ENCODE measurements at places on chromosomes 2 and 18. TPM values are rescaled to one million over a fixed set of nuclear protein-coding genes. Genes with fewer than 3 reads are reported as not detected.

GRCh38 chr18:12518326-12518725 is 110.6 kb downstream of the PRELID3A start:
- no peak for DNase-seq
- no peak overlapping the region for H3K4me3 ChIP-seq
- no peak overlapping the region for H3K27ac ChIP-seq
- H3K36me3 ChIP-seq: no peaks in the 10 kb centered on the region

- H3K36me3 ChIP-seq: no peaks in the 10 kb centered on the region
- peaks cover 62% of the 10 kb centered on the region for H3K4me1 ChIP-seq
- no peak for DNase-seq
- no peaks in the 10 kb centered on the region for H3K27me3 ChIP-seq
- H3K4me3 ChIP-seq: no peak overlapping the region
These were observed 117.3 kb downstream of the CDC42EP3 start for GRCh38 chr2:37554155-37554510.

GRCh38 chr2:73593680-73594079 is 48.5 kb downstream of the NAT8 start:
- H3K4me3 ChIP-seq: no peak overlapping the region
- H3K4me1 ChIP-seq: no peaks in the 10 kb centered on the region
- H3K36me3 ChIP-seq: no peaks in the 10 kb centered on the region
- no peaks in the 10 kb centered on the region for H3K27me3 ChIP-seq
- H3K27ac ChIP-seq: no peak overlapping the region

- H3K4me1 ChIP-seq: peaks cover 37% of the 10 kb centered on the region
- peak overlapping the region; percentile 69 for H3K27ac ChIP-seq
- no peaks in the 10 kb centered on the region for H3K27me3 ChIP-seq
These were observed 530.3 kb upstream of the MEX3C start for GRCh38 chr18:51727780-51728179.

- no peak for DNase-seq
- no peak overlapping the region for H3K4me3 ChIP-seq
- no peak overlapping the region for H3K27ac ChIP-seq
- no peaks in the 10 kb centered on the region for H3K36me3 ChIP-seq
- H3K27me3 ChIP-seq: no peaks in the 10 kb centered on the region
- H3K4me1 ChIP-seq: no peaks in the 10 kb centered on the region
These were observed 906.7 kb downstream of the NRXN1 start for GRCh38 chr2:50125246-50125645.

GRCh38 chr2:131425231-131425941 is 50.5 kb upstream of the TUBA3D start:
- H3K4me3 ChIP-seq: no peak overlapping the region
- no peaks in the 10 kb centered on the region for H3K36me3 ChIP-seq
- no peaks in the 10 kb centered on the region for H3K4me1 ChIP-seq
- peaks cover 7% of the 10 kb centered on the region for H3K27me3 ChIP-seq
- H3K27ac ChIP-seq: no peak overlapping the region

DNA sequence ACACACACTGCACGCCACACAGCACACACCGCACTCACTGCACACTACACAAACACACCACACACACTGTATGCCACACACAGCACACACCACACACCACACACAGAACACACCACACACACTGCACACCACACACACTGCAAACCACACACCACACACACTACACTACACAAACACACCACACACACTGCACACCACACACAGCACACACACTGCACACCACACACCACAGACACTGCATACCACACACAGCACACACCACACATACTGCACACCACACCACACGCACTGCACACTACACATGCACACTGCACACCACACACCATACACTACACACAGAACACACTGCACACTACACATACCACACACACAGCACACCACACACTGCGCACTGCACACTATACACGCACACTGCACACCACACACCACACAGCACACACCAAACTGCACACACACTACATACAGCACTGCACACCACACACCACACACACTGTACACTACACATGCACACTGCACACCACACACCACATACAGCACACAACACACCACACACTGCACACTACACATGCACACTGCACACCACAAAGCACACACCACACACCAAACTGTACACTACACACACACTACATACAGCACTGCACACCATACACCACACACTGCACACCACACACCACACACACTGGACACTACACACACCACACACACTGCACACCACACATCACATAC is 59.6 kb downstream of the ASB1 start:
- H3K4me3 ChIP-seq: no peak overlapping the region
- H3K36me3 ChIP-seq: no peaks in the 10 kb centered on the region
- no peaks in the 10 kb centered on the region for H3K27me3 ChIP-seq
- DNase-seq: no peak
- H3K4me1 ChIP-seq: no peaks in the 10 kb centered on the region

DNA sequence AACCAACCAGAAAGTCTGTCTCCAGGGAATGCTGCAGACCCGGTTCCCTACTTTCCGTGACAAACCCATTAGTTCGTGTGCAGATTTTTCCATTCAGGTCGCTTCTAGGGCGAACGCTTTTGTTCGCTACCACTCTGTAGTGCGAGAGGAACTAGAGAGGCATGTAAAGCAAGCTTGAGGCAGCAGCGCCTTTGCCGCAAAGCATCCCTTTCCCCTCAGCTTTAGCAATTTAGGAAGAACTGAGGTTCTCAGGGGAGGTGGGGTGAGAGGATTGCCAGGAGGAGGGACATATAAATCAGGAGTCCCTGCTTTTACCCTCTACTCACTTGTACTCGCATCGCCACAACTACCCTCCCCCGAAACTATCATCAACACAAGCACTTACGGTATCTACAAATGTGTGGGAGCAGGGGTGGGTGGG is 748 bp upstream of the ZNF804A start:
- peak overlapping the region; percentile 53 for H3K4me3 ChIP-seq

DNA sequence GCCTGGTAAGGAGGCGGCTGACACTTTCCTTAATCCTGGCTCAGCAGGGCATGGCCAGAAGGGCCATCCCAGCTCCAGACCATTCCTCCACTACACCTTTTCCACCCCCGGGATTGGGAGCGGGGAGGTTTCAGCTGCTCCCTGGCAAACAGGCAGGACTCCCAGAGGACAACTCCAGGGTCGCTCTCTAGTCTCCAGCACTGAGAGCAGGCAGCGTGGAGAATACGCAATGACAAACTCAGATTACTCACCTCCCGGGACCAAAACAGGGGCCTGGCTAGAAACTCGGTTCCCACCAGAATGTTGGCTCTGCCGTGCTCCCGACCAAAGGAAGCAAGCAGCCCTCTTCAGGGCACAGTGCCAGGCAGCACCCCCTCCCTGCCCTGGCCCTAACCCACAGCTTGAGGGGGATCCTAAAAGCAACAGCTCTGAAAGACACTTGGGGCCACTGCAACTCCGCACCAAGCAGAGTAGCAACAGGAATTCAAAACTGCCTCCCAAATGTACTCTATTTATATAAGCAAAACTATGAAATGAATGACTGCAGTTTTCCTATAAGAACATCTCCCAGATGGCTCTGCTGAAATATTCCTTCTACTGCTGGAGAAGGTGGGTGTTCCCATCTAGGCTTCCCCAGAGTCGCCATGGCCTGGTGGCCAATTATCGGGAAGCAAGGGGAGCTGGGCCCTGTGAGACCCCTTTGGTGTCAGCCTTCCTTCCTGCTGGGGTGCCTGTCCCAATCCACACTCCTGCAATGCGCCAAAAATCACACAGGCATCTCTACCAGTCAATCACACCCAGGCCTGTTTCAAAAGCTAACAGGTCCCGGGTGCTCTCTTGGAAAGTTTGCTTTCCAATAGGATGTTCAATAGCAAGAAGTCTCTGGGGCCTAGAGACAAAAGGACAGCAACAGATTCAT is 61.2 kb upstream of the POMC start:
- H3K4me3 ChIP-seq: no peak overlapping the region
- no peak overlapping the region for H3K27ac ChIP-seq
- peaks cover 3% of the 10 kb centered on the region for H3K36me3 ChIP-seq
- no peak for DNase-seq
- no peaks in the 10 kb centered on the region for H3K27me3 ChIP-seq

DNA sequence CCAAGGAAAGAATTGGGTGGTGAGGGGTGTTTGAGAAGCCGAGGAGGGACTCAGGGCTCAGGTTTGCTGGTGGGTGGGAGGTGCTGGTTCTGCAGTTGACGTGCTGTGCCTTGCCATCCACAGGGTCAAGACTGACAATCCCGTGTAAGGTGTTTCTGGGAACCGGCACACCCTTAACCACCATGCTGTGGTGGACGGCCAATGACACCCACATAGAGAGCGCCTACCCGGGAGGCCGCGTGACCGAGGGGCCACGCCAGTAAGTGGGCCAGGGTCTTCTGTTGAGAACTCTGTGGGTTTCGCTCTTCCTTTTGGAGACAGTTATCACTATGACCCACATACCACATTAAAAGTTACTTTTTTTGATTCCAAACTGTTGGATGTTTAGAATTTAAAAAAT is 32.6 kb downstream of the IL1R2 start:
- H3K4me3 ChIP-seq: no peak overlapping the region
- no peaks in the 10 kb centered on the region for H3K27me3 ChIP-seq
- no peak for DNase-seq
- H3K27ac ChIP-seq: peak overlapping the region; percentile 55
- H3K36me3 ChIP-seq: no peaks in the 10 kb centered on the region

- no peak overlapping the region for H3K4me3 ChIP-seq
- DNase-seq: no peak
- H3K27ac ChIP-seq: no peak overlapping the region
- H3K36me3 ChIP-seq: no peaks in the 10 kb centered on the region
- no peaks in the 10 kb centered on the region for H3K4me1 ChIP-seq
These were observed 10.6 kb downstream of the DAW1 start for GRCh38 chr2:227881866-227882517.

DNA sequence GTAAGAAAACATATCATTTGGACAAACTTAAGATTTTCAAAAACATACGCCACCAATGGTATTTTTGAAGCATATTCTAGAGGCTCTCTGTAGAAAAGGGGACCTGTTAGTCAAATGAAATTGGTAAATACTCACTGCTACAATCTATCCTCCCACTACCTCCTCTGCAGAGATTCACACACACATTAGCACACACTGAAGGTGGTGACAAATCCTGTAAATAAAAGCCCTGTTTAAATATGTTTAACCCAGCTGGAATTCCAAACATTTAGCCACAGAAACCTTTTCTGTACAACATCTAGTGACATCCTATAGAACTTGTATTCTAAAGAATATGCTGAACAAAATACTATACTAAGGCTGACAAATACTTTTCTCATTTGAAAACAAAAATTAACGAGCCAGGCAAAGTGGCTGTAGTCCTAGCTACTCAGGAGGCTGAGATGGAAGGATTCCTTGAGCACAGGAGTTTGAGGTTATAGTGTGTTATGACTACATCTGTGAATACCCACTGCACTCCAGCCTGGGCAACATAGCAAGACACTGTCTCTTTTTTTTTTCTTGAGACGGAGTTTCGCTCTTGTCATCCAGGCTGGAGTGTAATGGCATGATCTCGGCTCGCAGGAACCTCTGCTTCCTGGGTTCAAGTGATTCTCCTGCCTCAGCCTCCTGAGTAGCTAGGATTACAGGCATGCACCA is 25.9 kb downstream of the ALS2 start:
- no peaks in the 10 kb centered on the region for H3K4me1 ChIP-seq
- H3K36me3 ChIP-seq: no peaks in the 10 kb centered on the region
- H3K27ac ChIP-seq: no peak overlapping the region
- no peak overlapping the region for H3K4me3 ChIP-seq

DNA sequence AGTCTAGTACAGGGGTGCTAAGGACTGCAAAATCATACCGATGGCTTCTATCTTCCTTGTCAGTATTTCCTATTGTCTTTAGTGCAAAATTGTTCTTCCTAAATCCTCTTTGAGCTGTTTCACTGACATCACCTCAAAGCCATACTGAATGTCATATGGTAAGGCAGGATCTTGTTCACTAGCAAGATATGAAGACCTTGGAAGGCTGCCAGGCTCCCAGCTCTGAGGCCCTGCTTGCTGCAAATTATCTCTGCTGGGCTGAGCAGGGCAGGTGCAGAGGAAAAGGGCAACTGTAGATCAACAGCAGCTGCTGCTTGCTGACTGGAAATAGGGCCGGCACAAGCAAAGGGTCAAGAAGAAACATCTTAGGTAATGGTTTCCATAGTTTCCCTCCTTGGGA is 58.2 kb downstream of the PMAIP1 start:
- peak overlapping the region; percentile 10 for H3K27ac ChIP-seq
- no peaks in the 10 kb centered on the region for H3K36me3 ChIP-seq
- peaks cover 50% of the 10 kb centered on the region for H3K4me1 ChIP-seq
- no peaks in the 10 kb centered on the region for H3K27me3 ChIP-seq

- DNase-seq: no peak
- H3K4me3 ChIP-seq: no peak overlapping the region
- peaks cover 33% of the 10 kb centered on the region for H3K36me3 ChIP-seq
- no peak overlapping the region for H3K27ac ChIP-seq
These were observed 15.9 kb downstream of the GTF3C3 start for GRCh38 chr2:196783431-196784094.

DNA sequence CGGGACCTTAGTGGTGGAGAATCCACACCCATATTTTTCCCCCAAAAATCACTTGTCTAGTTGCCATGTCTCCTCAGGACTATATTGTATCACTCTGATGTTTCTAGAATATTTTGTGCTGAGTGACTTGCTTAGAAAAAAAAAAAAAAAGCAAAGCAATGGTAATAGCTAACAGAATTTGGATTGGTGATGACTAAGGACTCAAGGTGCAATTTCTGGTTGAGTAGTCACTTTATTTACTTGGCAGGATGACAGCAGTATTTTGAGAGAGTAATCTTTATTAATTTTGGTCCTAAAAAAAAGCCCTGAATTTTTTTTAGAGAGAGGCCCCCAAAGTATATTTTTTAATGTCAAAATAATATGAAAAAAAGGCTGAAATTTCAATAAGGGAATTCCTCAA is 32.8 kb upstream of the MYO3B start:
- H3K36me3 ChIP-seq: no peaks in the 10 kb centered on the region
- H3K4me1 ChIP-seq: peaks cover 31% of the 10 kb centered on the region
- H3K27me3 ChIP-seq: no peaks in the 10 kb centered on the region
- H3K4me3 ChIP-seq: no peak overlapping the region
- H3K27ac ChIP-seq: no peak overlapping the region

The POTEC gene
- total RNA-seq: not detected

The CGREF1 gene
- not detected for total RNA-seq

The CAPN10 gene
- 31.5 TPM for total RNA-seq

The PLEKHH2 gene
- total RNA-seq: not detected

The CNDP1 gene
- not detected for total RNA-seq
